ENCODE measurements at places on chromosomes 7 and 10.
A peak's percentile ranks its signal among the peaks of the same experiment; 100 is the strongest.

- DNase-seq = no peak
Measured at GRCh38 chr7:138616085-138616484, 85.1 kb downstream of the SVOPL start.

GRCh38 chr10:22690158-22690557 lies 24.2 kb downstream of the PIP4K2A start:
- DNase-seq = no peak

GRCh38 chr7:22460363-22460988 lies 39.5 kb downstream of the STEAP1B start:
- DNase-seq = no peak

- DNase-seq = no peak
Measured at GRCh38 chr10:71468363-71469094, 71.8 kb downstream of the CDH23 start.

DNA sequence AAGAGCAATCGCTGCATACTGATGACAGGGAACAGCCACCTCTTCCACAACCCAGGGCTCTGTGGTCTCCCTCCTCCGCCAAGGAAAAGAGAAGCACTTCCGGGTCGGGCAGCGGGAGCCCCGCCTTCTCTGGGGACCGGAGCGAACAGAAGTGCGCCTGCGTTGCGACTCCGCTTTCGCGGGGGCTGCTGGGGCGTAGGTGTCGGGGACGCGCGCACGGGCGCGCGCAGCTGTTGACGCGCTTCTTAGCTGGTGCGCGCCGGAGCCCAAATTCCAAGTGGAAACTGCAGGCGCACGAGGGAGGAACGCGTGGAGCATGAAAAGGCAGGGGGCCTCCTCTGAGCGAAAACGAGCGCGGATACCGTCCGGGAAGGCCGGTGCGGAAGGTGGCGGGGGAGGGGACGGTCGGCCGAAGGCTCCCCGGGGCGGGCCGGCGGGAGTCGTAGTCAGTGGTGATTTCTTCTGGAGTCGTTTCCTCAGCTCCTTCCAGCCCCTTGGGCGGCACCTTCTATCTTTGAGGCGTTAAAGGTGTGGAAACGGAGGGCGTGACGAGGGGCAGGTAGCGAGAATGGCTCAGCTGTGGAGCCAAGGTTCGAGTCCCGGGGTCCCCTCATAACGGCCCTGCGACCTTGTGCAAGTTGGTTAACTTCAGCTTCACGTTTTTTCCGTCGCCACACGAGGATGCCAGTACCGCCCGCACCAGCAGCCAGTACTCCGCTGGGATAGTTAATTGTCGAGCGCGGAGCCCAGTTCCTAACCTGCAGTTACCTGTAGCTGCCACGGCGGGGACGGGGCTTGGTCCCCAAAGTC lies at the start of the genes COX15 and CUTC:
COX15 (minus strand) TSS at position 95 of the 810 bp plus-strand sequence; CDS start at position 17, 78 bp downstream.
CUTC (plus strand) TSS at position 202 of the 810 bp plus-strand sequence; CDS start at position 317, 115 bp downstream.
- DNase-seq = peak; percentile 86

DNA sequence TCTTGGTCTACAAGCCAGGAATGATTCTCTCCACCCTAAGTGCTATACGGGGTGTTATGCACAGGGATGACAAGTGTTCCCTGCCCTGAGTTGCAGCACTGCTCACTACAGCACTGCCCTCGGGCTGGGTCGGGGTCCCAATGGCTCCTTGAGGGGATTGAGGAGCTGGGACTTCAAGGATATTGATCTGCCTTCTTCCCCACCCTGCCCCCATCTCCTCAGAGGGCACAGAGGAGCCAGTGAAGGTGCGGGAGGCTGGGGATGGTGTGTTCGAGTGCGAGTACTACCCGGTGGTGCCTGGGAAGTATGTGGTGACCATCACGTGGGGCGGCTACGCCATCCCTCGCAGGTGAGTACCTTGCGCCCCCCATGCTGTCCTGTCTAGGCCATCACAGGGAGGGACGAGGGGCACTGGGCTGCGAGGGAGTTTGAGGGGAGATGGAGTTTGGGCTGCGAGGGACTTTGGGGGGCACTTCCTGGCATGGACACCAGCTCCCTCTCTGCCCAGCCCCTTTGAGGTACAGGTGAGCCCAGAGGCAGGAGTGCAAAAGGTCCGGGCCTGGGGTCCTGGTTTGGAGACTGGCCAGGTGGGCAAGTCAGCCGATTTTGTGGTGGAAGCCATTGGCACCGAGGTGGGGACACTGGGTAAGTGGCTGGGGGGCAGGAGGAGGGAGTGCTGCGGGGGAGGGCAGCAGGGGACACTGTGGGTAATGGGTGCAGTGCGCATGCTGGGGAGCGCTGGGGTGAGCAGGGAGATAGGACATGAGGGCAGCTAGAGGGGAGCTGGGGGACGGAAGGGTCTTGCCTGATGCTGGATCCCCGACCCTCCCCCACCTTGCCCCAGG lies 10.3 kb downstream of the FLNC start:
- DNase-seq = no peak

DNA sequence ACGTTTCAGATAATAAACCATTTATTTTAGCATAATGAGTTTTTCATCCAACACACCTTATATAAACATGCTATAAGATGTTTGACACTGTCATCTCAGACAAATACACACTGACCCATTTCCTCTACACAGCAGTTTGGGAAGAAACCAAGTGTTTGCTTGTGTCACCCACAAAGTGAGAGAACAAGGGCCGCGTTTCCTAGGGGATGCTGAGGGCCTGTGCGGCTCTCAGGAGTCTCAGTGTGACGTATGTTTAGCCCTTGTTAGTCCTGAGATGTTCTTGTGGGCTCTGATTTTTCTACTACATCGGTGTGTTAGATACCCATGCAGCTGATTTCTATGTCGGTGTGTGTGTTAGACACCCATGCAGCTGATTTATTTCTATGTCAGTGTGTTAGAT lies 266.3 kb downstream of the DIP2C start:
- no peak for DNase-seq

DNA sequence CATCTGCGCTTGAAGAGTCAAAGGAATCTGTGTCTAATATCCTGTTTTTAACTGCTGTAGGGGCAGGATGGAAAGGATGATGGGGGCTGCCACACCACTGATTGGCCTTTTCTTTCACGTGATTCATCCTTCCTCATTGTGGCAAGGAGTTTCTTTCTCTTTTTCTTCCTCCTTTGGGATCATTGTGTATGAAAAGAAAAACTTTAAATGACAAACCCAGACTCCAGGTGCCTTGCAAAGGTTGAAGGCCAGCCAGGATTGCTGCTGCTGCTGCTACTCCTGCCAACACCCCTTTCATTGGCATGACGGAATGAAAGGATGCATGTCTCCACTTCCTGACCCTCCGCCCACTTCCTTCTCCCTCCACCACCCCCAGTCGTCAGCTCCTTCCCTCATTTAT lies 6.5 kb upstream of the OIT3 start:
- no peak for DNase-seq

GRCh38 chr7:75945297-75946168 lies 30.6 kb downstream of the POR start:
- DNase-seq = no peak

Data from stimulated activated CD8-positive, alpha-beta memory T cell treated with anti-CD3 and anti-CD28 coated beads, Interleukin-4, amount 100 ng/mL, for 1 hour (primary cell).